Activated naive CD4-positive, alpha-beta T cell treated with Interleukin-2 at 50 U/mL for 16 hours (primary cell): ENCODE measurements at places on chromosomes 12 and 14.

- DNase-seq: no peak
These were observed 213.6 kb downstream of the DAD1 start for GRCh38 chr14:22375321-22375930.

DNA sequence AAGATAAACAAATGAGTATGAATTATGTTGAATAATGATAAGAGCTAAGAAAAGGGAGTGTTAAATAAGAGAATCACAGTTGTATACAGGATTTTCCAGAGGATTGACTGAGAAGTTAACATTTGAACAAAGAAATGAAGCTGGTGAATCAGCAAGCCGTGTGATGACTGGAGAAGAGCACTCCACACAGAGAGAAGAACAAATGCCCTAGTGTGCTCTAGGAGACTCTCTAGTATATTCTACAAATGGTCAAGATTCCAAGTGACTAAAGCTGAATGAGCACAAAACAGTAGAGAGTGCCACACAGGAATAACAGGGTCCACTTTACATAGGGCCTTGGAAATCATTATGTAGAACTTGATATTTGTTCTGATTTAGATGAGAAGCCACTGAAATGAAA, 587.1 kb upstream of the ATXN7L3B start:
- DNase-seq: no peak

- no peak for DNase-seq
These were observed 32.8 kb downstream of the GALC start for GRCh38 chr14:87960013-87960787.

DNA sequence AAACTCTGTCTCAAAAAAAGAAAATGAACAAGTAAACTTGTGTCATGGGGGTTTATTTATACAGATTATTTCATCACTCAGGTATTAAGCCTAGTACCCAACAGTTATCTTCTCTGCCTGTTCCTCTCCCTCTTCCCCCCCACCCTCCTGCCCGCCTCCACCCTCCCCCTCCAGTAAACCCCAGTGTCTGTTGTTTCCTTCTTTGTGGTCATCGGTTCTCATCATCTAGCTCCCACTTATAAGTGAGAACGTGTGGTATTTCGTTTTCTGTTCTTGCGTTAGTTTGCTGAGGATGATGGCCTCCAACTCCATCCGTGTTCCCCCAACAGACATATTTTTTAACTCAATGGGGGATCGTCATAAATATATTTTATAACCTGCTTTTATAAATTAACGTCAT, 12.3 kb downstream of the IL31 start:
- no peak for DNase-seq

DNA sequence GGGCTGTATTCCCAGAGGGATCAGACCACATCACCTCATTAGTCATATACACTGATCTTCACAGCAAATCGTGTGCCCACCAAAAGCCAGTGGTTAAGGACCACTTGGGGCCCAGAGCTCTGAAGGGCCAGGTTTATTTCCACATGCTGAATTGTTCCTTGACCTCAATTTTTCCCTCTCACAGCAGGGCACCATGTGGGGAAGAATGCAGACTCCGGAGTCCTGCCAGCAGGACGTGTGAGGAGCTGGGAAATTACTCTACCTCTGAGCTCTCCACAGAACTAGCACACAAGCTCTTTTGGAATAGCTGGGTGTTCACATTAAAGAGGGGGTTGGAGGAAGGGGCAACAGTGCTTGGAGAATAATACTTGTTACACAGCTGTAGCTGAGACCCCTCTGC, 57.6 kb upstream of the SEL1L start:
- no peak for DNase-seq

DNA sequence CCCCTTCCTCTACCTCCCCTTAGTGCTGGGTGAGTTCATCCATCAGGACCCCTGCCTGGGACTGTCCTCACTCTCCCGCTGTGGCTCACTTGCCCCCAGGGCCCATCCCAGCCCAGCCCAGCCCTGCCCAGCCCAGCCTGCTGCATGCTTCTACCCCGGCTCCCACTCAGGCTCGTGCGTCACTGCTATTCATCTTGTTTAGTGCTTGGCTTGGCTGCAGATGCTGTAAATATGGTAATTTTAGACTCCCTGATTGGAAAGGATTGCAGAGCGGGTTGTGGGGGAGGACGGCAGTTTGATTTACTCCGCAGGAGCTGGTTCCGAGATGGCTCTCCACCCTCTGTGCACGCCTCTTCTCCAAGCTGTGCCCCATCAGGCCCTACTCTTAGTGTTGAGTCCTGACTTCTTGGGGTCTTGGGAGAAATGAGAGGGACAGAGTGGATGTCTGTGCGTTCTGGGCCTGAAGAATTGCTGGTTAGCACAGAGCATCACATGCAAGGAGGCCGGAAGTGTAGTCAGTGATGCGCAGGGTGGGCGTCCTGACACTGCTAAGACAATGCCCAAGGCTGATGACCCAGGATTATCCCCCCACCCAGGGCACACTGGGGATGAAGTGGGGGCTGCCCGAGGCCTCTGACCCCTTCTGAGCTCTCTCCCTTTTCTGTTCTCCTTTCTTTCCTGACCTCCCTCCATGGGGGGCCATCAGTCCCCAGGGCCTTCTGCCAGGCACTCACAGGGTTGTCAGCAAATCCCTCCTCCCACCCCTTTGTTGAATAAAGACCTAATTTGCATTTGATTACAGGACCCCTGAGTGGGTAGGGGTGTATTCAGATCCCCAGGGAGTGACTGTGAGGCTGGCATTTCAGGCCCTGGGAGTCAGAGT, 244.4 kb downstream of the ZFP36L1 start:
- no peak for DNase-seq

DNA sequence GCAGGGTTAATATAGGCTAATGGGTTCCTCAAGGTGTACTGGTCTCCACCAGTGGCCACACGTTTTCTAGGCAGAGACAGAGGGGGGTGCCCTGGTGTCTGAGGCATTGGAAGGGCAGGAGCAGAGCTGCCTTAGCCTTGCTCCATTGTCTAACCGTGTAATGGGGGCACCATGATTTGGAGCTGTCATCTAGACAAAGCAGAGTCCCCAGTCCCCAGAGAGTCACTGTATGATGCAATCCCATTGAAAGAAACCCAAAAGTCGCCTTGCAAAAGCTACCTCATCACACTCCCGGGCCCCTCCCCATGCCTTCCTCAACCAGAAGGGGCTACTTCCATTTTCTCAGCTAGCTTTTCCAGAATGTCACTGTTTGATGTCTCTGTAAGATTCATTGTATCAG, 487.1 kb downstream of the AACS start:
- no peak for DNase-seq

- no peak for DNase-seq
These were observed 178.0 kb downstream of the PHETA1 start for GRCh38 chr12:111190741-111191526.

- DNase-seq: no peak
These were observed 6.7 kb downstream of the CLEC12A start for GRCh38 chr12:9977916-9978315.

DNA sequence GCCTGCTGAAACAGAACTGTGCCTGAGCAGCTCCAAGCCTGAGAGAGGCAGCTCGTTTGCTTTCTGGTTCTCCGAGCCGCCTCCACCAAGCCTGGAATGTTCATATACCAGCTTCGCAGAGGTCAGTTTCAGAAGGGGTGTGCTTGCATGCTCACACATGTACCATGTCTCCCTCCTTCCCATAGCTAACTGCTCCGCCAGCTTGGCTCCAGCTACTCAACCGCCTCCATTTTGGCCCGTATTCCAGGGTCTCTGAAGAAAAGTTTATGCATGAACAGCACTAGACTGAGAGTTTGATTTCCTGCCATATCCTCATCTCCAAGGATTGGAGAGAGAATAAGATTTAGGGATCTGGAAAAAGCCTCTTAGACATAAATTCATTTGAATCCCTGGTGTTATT, 103.7 kb downstream of the SMOC1 start:
- no peak for DNase-seq

- DNase-seq: no peak
These were observed 11.7 kb downstream of the CLEC9A start for GRCh38 chr12:10042167-10042566.

DNA sequence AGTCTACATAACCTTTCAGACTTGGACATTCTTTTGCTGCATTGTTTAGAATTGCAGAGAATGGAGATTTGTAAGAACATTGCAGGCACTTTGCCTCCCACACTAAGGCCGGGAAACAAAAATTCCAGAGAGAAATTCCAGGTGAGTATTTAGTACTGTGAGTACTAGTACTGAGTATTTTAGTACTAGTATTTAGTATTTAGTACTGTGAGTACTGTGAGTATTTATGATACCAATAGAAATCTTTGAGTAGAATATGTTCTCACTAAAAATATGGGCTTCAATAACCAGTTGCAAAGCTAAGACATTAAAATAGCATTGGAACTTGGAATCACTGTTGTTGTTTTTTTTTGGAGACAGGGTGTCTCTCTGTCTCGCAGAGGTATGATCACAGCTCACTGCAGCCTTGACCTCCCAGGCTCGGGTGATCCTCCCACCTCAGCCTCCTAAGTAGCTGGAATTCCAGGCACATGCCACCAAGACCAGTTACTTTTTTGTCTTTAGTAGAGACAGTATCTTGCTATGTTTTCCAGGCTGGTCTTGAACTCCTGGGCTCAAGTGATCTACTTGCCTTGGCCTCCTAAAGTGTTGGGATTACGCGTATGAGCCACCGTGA, 5.3 kb upstream of the HAUS4 start:
- DNase-seq: no peak

DNA sequence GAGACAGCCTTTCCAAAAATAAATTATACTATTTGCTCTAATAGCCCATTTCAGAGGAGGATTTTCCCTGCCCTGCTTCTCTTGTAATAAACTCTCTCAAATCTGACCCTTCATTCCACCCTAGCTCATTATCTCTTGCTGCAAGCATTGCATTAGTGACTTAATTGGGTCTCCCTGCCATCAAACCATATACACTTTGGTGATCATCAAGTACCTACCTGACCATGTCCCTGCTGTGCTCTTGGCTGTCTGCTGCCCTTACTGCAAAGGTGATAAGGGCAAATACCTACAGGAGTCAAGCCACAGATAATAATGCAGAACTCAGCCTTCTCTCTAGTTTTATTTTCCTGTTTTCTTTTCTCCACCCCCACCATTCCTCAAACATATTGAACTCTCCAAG, 88.4 kb downstream of the LIN7A start:
- no peak for DNase-seq

DNA sequence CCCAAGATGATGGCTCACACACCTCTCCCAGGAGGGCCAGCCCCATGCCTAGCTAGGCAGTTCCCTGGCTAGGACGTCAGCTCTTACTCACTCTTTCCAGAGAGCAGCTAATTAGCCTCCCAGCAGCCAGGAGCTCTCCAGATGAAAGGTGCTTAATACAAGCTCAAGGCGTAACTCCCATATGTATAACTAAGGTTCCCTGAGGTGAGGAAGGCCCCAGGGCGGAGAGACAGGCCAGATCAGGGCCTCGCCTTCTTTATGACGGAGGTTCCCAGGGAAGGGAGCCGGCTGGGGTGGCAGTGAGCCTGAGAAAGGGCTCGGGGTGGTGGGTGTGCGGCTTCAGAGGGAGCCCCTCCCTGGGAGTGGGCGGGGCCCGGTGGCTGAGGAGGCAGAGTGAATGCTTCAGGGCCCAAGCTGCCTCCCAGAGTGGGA, 26.4 kb upstream of the ZFP36L1 start:
- DNase-seq: peak; percentile 46

DNA sequence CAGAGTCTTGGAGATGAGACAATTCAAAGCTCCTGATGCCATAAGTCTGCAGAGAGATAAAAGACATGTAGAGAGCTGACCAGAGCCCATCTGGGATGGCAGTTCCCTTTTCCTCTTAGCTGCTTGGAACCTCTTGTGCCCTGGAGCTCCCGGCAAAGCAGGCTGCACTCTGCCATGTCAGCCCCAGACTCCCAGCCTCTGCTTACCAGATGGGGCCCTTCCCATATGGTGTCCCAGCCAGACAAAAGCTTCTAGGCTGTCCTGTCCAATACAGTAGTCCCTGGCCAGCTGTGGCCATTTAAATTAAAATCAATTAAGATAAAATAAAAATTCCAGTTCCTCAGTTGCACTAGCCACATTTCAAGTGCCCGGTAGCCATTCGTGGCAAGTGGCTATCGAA, 303.9 kb downstream of the TTC6 start:
- DNase-seq: no peak

GRCh38 chr12:129903092-129903945, 506 bp downstream of the TMEM132D start:
- no peak for DNase-seq

DNA sequence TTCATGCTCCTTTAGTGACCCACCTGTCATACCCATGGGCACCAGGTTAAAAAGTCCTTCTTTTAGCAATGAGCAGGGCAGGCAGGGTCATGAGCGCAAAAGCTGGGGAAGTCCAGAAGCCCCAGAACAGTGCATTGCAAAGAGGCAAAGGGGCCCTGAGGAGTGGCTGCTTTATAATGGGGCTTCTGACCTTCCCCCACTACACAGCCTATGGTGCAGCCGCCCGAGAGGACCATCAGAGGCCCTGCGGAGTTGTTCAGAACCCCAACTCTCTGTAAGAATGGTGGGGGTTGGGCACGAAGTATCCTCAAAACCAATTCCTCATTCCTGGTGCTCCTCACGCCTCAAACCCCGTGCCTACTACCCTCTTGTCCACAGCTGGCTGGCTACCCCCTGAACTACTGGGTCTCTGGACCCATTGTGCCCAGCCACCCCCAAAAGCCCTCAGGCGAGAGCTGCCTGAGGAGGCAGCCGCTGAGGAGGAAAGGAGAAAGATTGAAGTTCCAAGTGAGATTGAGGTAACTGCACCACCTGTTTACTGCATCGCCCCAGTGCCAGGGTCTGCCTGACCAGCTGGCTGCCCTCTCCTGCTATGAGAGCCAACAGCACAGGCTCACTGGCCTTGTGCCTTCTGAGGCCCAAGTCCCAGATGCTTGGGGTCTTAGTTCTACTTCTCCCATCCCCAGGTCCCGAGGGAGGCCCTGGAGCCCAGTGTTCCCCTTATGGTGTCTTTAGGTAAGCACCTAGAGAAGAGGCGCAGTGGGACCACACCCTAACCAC, 6.7 kb downstream of the REC8 start:
- DNase-seq: no peak

- peak; percentile 40 for DNase-seq
These were observed at the start of gene RIN3 for GRCh38 chr14:92513204-92513965. Gene RIN3 (plus strand): TSS chr14:92513781. CDS start chr14:92513933, 152 bp downstream.

DNA sequence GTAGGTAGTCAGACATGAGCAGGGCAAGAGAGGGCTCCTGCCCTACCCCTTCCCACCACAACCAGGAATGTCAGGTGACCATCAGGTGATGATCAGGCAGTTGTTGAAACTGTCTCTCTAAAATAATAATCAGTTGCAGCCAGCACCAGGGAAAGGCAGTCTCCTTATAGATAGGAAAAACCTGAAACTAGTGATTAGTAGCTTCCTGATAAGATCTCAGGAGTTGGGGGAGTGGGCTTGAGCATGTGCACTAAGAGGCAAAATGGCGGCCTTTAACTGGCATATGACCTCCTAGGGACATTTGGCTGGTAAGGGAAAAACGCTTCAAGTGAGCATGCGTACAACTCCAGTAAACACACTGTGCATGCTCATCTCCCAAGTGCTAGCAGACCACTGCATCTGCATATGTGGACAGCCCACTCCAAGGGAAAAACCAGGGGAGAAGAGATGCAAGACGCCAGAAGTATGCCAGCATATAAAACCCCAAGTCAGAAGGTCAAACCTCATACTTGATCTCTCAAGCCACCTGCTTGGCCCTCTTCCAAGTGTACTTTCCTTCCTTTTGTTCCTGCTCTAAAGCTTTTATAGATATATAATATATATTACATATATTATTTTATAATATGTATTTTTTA, 37.1 kb downstream of the TGFB3 start:
- DNase-seq: no peak
